Activated naive CD4-positive, alpha-beta T cell treated with anti-CD3 and anti-CD28 coated beads, Interleukin-2, amount 50 U/mL, for 16 hours (primary cell): ENCODE measurements at places on chromosomes 16 and 17.

- DNase-seq, result no peak
Observed at GRCh38 chr16:81497690-81498089, 53.1 kb downstream of the CMIP start.

DNA sequence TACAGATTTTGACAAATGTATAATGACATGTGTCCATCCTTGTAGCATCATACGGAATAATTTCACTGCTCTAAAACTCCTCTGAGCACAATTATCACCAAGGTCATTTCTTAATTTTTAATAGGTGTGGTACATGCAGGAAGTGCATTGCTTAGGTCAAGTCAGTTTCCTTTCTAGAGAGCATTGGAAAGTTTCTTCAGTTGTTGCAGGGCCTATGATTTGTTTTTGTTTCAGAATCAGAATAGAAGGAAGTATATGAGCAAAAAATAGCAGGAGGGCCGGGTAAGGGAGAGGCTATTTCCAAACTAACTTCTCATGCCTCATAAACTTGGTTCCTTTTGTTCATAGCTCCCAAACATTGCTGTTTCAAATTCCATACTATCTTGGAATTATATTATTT lies 24.0 kb upstream of the SLFN5 start:
- DNase-seq, result no peak

- DNase-seq, result no peak
Observed at GRCh38 chr17:62897706-62898105, 68.3 kb upstream of the TANC2 start.

DNA sequence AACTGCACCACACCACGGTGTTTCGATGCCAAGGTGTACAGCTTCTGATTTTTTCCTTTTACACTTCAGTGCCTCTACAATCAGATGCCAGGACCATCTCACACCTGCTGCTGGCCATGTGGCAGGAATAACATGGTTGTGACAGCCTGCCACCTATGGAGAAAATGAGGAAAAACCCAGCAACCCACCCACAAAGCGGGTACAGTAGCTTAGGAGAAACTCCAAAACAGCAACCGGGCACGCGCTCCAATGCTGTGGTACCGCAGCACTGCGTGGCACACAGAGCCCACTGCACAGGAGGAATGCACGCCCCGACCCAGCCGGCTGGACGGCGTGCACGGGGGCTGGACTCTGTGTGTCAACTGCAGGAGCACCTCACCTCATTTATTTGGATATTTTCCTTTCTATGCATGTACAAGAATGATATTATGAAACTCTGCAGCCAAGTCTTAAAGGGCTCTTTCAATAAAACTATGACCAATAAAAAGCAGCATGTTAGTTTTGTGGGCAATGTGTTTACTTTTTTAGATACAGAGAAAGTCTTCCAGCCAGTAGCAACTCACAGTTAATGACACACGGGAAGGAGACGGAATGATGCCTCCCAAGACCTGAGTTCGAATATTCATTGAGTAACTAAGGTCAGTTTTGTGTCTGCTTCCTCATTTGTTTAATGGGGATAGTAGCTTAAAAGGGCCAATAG lies 45.9 kb downstream of the MAP1LC3B start:
- DNase-seq, result no peak

- no peak for DNase-seq
Observed at GRCh38 chr16:27838536-27839175, 224.9 kb downstream of the GSG1L start.

DNA sequence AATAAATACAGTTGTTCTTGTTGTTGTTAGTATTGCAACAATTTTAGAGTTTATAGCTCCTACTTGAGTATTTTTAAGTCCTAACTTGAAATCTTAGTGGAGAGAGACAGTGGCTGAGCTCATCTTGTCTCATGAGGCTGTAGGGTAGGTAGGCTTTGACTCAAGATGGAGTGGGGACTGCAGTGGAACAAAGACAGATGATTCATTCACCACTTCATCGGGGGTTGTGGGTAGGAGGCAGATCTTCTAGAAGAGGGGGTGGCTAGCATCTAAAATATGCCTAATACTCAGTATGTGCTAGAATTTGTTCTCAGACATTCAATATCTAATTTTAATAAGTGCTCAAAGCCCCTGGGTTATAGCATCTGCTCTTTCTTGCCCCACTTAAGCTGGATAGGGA lies 13.1 kb upstream of the MMD start:
- no peak for DNase-seq

GRCh38 chr17:39706383-39706782 lies 6.5 kb downstream of the ERBB2 start:
- DNase-seq, result no peak

DNA sequence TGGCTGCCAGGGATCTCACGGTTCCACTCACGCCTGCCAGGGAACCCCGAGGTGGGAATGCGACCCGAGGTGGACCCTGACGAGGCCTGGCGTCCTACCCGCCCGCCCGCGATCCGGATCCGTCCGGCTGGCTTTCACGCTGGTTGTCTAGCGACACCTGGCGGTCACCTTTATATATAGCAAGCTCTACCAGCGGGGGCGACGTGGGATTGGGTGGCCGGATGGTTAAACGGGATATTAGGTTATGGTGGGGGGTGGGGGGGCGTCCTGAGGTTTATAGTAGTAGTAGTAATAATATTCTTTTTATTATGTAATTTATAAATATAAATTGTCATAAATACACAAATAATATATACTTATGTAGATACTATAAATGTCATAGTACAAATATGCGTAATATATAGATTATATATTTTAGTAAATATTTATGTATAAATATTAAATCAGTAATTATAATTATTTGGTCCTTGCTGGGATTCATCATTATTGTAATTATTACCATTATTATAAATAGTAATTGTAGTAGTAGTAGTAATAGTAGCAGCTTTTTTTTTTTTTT lies 136.9 kb downstream of the KCNJ12 start:
- DNase-seq, result peak; percentile 75

DNA sequence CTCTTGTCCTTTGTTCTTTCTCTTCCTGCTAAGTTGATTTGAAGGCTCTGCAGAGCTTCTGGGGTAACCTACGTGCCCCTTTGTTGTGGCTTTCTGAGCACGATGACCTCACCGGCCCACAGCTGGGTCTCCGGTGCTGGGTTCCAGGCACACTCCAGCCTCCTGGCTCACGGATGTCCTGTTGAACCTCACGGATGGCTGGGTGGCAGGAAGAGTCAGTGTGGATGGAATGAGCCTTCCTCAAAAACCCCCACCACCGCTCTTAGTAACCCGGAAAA lies 116.0 kb downstream of the SOCS1 start:
- peak; percentile 28 for DNase-seq

GRCh38 chr16:67432506-67432890 lies 1.6 kb downstream of the HSD11B2 start:
- no peak for DNase-seq

- peak; percentile 7 for DNase-seq
Observed at GRCh38 chr17:2700491-2701141, 10.9 kb downstream of the CLUH start.

DNA sequence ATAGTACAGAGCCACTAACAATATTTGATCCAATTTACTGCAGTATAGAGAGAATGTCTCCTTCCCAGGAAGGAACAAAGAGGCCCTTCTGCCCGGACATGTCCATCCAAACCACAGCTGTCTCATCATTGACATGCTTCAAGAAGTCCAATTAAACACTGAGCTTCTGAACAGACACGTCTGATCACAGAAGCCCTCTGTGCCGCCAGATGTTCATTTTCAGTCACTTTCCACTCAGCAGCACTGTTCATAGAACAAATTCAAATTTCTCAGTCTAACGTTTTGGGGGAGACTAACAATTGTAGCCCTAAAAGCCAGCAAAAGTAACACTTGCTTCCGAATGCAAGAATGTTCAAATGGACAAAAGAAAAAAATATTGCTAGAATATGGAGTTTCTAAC lies 15.3 kb downstream of the ZC3H7A start:
- DNase-seq, result no peak

GRCh38 chr16:56050916-56051315 lies 140.4 kb upstream of the GNAO1 start:
- no peak for DNase-seq

- no peak for DNase-seq
Observed at GRCh38 chr16:4868026-4868425, 20.7 kb downstream of the UBN1 start.

DNA sequence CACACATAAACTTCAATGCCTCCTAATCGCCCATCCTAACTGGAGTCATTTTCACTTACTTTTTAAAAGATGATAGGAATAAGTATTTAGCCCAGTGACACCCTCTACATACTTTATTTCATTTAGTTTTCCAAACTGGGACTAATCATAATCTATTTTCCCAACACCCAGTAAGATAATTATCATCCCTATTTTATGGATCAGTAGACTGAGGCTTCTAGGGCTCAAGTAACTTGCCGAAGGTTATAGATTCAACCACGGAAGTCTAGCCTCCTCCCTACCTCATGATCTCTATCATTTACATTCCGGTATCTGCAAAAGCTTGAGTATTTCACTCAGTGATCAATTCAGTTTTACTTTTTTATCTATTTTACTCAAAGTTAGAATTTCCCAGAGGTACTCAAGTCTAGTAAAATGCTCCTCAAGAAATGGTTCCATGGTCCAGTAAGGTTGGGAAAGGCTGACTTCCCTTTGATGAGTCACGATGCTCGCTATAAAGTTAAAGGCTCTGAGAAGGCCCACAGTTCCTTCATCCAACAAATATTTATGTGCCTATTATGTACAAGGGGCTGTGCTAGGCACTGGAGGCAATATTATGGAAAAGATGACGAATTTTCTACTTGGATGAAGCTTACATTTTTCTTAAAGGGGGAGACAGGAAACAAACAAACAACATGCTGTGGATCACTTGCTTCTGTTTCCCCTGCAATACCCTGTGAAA lies 75.1 kb downstream of the TOX3 start:
- DNase-seq, result no peak

DNA sequence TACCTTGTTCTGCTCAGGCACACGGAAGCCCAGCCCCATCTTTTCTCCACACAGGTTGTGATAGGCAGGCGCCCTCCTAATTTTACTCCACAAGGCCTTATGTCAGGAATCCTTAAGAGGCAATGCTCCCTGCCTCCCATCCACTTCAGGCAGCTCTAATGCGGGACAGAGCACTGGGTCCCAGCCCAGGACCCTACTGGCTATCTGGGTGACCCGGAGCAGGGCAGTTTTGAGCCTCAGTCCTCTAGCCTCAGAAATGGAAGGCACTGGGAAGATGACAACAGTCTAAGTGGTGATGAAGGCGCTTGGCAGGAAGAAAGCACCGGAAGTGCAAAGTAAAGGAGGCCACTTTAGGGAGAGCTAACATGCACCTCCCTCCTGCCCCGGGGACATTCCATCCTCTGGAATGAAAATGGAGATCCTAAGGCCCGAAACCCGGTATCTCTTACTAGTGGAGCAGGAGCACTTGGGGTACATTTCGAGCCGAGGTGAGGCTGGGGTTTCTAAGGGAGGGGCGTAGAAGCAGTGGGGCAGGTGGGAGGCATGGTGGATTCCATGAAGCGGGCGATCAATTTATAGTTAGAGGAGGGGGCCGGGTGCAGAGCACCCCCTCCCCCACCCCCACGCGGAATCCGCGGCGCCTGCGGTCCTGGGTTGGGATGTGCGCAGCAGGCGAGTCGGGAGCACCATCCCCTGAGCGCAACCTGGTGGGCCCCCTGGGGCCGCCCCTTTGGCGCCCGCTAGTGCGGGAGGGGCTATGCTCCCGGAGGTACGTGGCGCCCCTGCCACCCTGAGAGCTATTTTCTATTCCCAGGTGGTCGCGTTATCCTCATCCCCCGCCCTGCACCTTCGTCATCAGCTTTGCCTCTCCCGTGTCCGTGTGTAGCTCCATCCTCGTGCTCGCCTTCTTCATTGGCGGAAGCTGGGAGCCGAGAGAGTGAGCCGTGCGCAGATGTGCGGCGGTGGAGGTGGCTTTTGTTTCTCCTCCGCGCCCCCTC lies 4.9 kb downstream of the MT1F start:
- peak; percentile 54 for DNase-seq

DNA sequence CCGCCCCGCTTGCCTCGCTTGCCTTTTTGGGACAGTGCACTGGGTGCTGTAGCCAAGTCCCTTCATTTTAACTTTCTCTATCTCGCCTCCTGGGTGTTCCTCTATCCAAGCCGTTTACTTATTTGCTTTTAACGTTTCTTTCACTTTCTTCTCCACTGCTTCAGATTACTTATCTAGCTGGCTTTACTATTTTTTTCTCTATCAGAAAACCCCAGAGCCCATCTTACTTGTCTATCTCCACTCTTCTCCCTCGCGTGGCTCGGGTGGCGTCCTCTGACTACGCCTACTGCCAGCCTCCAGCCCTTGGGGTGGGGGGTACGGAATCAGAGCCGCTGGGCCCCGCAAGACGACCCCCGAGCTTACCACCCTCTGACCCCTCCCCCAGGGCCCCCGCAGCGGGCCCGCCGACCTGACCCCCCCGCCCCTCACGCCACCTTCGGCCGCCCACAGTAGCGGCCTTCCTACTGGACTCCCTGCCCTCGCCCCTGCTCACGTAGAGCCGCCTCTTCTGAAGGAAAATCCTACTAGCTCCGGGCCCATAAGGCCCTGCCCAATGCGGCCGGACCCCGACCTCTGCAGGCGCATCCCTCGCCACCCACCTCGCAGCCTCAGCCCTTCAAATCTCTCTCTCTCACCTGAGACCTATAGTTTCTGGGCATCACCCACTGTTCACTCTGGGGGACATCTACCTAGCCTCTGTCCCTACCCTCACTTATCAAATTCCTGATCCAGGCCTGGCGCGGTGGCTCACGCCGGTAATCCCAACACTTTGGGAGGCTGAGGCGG lies 1.0 kb upstream of the SLC12A4 start:
- no peak for DNase-seq

DNA sequence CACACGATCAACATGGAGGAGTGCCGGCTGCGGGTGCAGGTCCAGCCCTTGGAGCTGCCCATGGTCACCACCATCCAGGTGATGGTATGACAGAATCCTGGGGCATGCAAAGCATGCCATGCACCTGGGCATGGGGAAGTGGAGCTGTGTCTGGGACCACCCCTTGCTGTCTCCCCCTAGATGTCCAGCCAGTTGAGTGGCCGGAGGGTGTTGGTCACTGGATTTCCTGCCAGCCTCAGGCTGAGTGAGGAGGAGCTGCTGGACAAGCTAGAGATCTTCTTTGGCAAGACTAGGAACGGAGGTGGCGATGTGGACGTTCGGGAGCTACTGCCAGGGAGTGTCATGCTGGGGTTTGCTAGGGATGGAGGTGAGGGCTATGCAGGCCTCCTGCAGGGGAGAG lies 6.7 kb downstream of the IFI35 start:
- DNase-seq, result no peak

DNA sequence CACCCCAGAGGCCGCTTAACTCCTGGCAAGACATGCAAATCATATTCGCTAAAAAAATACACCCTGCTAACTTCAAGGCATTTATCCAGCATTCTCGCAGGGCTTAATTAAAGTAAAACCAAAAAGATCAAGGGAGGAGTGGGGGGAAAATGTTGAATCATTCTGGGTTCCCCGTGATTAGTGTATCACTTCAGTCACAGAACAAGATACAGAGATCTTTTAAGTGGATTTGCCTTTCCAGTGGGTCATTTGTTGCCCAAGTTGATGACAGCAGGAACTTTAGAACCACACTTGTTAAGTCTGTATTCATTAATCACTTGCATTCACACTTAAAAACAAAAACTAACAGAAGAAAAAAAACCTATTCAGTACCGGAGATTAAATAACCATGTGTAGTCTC lies 17.3 kb downstream of the CRYBA1 start:
- no peak for DNase-seq

- DNase-seq, result no peak
Observed at GRCh38 chr17:61126473-61127249, 273.0 kb upstream of the TBX2 start.
